Psoas muscle (tissue), 8 donors: ENCODE measurements at places on chromosomes 5 and 9. TPM values are rescaled to one million over a fixed set of nuclear protein-coding genes. Genes with fewer than 3 reads are reported as not detected.

CCL27 gene
- total RNA-seq, result 0.50 TPM

AJM1 gene
- 4.3 TPM for total RNA-seq

LAMC3 gene
- total RNA-seq, result not detected

MAN1B1 gene
- total RNA-seq, result 14.3 TPM
